Activated CD8-positive, alpha-beta T cell treated with anti-CD3 and anti-CD28 coated beads, Interleukin-2, amount 10 ng/mL, durations not matched to agents 7 days and 5 days (primary cell): ENCODE measurements at places on chromosomes 4 and X.
A peak's percentile ranks its signal among the peaks of the same experiment; 100 is the strongest.

DNA sequence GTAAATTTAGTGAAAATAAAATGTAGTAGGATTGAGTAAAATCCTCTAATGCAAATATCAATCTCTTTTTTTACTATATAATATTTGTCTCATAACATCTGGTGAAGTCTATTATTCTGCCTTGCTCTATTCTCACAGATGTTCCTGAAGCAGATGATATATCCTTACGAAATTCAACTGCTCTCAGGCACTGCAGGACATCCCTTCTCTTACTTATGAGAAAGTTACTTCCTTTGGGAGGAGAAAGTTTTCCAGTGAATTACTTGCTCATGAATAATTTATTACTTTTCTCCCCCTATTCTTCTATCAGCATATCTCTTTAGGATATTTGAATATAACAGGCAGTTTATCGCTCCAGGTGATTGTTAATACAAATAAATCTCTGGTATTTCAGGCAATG lies 75.6 kb upstream of the AGA start:
- no peaks in the 10 kb centered on the region for H3K36me3 ChIP-seq
- H3K27me3 ChIP-seq: no peaks in the 10 kb centered on the region
- no peak overlapping the region for H3K27ac ChIP-seq
- DNase-seq: no peak
- H3K4me3 ChIP-seq: no peak overlapping the region
- H3K4me1 ChIP-seq: no peaks in the 10 kb centered on the region

- DNase-seq: no peak
- no peak overlapping the region for H3K27ac ChIP-seq
- H3K36me3 ChIP-seq: no peaks in the 10 kb centered on the region
Measured at GRCh38 chr4:176293660-176294059, 24.6 kb upstream of the ASB5 start.

DNA sequence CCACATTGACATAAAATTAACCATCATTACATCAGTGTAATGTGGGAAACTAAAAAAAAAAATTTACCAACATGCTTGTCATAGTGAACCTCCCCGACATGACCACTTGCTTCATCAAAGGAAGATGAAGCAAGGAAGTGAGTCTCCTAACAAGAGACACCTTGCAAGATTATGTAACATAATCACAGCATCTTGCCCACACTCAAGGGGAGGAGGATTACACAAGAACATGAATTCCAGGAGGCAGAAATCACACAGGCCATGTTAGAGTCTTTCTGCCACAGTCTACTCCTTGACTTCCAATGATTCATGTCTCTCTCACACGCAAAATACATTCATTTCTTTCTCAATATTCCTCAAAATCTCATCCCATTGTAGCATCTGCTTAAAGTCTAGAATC lies 93.3 kb downstream of the AKAP4 start:
- H3K36me3 ChIP-seq: no peaks in the 10 kb centered on the region
- H3K27me3 ChIP-seq: no peaks in the 10 kb centered on the region
- H3K4me3 ChIP-seq: no peak overlapping the region
- no peak overlapping the region for H3K27ac ChIP-seq

DNA sequence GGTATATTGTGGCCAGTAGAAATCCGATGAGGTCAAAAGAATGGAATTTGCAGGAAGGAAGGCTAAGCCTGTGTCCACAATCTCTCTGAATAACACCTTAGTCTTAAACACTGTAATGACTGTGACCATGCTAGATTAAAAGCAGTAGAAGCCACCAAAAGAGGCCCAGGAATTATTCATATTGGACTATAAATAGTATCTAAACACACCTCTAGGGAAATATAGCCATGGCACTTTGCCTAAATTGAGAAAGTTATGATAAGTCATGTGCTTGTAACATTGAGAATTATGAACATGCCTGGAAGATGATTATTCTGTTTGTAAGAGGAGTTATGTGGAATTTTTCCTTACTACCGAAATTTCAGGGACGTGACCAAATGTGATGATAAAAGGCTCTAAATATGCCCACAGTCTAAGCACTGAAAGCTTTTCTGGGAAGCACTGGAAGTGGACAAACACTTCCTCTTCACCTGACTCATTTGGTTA lies 298.5 kb downstream of the KCTD8 start:
- no peaks in the 10 kb centered on the region for H3K36me3 ChIP-seq
- no peak for DNase-seq
- no peak overlapping the region for H3K27ac ChIP-seq
- no peaks in the 10 kb centered on the region for H3K4me1 ChIP-seq
- H3K27me3 ChIP-seq: no peaks in the 10 kb centered on the region
- H3K4me3 ChIP-seq: no peak overlapping the region

DNA sequence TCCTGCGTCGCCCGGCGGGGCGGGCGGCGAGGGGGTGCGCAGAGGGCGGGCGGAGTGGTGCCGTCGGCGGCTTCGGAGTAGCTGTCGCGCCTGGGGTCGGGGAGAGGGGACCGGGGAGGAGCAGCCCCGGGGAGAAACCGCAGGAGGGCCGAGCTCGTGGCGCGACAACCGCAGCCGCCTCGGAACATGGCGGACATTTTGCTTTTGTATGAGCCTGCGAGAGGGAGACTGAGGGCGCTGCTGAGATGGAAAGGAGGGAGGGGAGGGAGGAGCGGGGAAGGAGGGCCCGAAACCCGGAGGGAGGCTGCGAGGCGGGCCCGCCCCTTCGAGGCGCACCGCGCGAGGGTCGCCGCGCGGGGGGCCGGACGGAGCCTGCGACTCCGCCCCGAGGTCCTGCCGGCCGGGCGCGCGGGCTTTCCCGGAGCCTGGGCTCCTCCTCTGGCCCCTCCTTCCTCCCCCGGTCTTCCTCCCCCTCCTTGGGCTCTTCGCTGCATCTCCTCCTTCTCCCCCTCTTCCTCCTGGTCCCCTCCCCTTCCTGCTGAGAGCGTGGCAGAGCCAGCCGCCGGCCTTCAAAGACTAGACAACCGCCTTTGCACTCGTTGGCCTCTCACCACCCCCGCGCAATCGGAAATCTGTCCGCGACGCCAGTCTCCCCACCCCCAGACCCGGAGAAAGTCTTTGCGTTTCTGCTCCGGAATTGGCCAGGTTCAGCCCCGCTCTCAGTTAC lies 1.1 kb downstream of the INTS6L start:
- H3K4me1 ChIP-seq: peaks cover 24% of the 10 kb centered on the region
- H3K36me3 ChIP-seq: peaks cover 25% of the 10 kb centered on the region
- H3K27ac ChIP-seq: peak overlapping the region; percentile 100

- DNase-seq: no peak
- no peak overlapping the region for H3K4me3 ChIP-seq
- no peak overlapping the region for H3K27ac ChIP-seq
- H3K36me3 ChIP-seq: no peaks in the 10 kb centered on the region
- H3K27me3 ChIP-seq: peaks cover 6% of the 10 kb centered on the region
- H3K4me1 ChIP-seq: peaks cover 4% of the 10 kb centered on the region
Measured at GRCh38 chr4:123747016-123747415, 350.4 kb downstream of the SPRY1 start.

GRCh38 chrX:16552546-16552945 lies 97.4 kb upstream of the S100G start:
- no peaks in the 10 kb centered on the region for H3K4me1 ChIP-seq
- no peak for DNase-seq
- H3K27me3 ChIP-seq: no peaks in the 10 kb centered on the region
- no peaks in the 10 kb centered on the region for H3K36me3 ChIP-seq
- no peak overlapping the region for H3K27ac ChIP-seq
- H3K4me3 ChIP-seq: no peak overlapping the region

- H3K27ac ChIP-seq: no peak overlapping the region
- DNase-seq: no peak
- H3K4me3 ChIP-seq: no peak overlapping the region
- no peaks in the 10 kb centered on the region for H3K36me3 ChIP-seq
- no peaks in the 10 kb centered on the region for H3K27me3 ChIP-seq
- H3K4me1 ChIP-seq: no peaks in the 10 kb centered on the region
Measured at GRCh38 chrX:42290608-42291007, 367.3 kb upstream of the CASK start.

- no peaks in the 10 kb centered on the region for H3K4me1 ChIP-seq
- no peak for DNase-seq
- H3K27me3 ChIP-seq: no peaks in the 10 kb centered on the region
- H3K36me3 ChIP-seq: no peaks in the 10 kb centered on the region
Measured at GRCh38 chr4:185761352-185762235, 50.4 kb downstream of the SORBS2 start.

DNA sequence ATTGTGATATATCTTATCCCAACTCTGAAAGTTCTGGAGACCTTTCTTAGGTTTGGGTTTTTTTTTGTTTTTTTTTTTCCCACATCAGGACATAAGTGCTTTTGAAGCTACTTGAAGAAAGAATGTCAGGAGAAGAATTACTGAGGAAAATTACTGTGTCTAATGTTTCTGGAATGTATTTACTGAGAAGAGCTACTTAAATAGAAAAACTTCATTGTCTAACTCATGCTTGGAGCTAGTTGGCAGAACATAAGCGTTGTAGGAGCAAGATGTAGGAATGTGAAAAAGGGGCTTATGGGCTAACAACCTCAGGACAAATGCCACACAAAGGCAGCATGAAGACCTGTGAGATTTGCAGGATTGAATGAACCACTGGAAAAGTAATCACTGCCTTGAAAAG lies 166.6 kb upstream of the GLRA2 start:
- no peak overlapping the region for H3K4me3 ChIP-seq
- H3K27me3 ChIP-seq: no peaks in the 10 kb centered on the region
- no peak overlapping the region for H3K27ac ChIP-seq
- no peaks in the 10 kb centered on the region for H3K36me3 ChIP-seq
- DNase-seq: no peak

DNA sequence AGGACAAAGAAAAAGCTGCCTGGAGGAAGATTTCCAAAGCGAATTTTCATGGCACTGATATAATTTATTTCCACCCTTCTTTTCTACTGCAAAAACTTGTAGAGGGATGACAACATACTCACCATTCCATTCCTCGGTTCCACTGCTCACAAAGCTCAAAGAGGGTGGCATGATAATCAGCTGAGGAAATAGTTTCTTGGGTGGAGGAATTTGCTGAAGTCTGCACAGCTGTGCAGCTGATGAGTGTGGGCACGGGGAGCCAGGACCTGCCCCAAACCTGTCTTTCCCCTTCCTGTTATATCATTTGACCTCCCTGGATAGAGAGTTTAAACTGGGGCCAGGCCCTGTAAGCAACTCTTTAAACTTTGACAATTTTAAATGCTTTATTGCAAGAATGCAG lies 160.6 kb downstream of the PACRGL start:
- no peaks in the 10 kb centered on the region for H3K27me3 ChIP-seq
- DNase-seq: no peak
- H3K4me3 ChIP-seq: no peak overlapping the region
- no peaks in the 10 kb centered on the region for H3K4me1 ChIP-seq
- no peaks in the 10 kb centered on the region for H3K36me3 ChIP-seq

DNA sequence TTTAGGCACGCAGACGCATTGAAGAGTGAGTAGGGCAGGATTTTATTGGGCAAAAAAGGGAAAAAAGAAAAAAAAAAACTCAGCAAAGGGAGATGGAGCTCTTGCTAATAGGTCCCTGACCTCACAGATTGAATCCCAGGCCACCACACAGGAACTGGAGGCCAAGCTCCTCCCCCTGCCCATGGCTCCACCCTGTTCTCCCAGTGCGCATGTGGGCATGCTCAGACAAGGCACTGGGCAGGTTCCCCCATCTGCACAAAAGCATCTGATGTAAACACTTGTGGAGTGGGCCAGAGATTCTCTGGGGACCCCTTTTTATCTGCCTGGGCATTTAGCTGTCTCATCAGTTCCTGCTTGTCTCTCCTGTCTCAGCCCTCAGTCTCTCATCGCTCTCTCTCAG lies 9.5 kb downstream of the FRMD7 start:
- no peaks in the 10 kb centered on the region for H3K36me3 ChIP-seq
- no peak for DNase-seq
- H3K4me1 ChIP-seq: no peaks in the 10 kb centered on the region
- H3K27me3 ChIP-seq: no peaks in the 10 kb centered on the region

GRCh38 chr4:145619639-145619996 lies 433 bp downstream of the MMAA start:
- no peaks in the 10 kb centered on the region for H3K27me3 ChIP-seq
- DNase-seq: peak; percentile 69
- peak overlapping the region; percentile 98 for H3K27ac ChIP-seq
- H3K36me3 ChIP-seq: peaks cover 21% of the 10 kb centered on the region
- peak overlapping the region; percentile 91 for H3K4me3 ChIP-seq

DNA sequence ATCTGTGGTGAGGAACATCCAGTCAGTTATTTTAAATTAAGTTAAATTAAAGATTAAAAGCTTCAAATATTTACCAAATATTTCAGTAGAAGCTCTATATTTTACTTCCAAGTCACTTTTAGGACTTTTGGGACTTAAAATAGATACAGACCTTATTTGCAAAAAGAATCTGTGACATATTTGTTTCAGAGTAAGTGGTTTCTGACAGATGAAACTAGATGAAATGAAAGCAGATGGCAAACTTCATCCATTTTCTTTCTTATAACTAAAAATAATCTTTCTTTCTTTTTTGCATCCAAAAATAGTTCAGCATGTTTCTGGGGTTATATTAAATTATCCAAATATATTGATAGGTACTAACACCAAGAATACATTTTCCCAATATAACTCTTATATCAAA lies 6.6 kb upstream of the UTP3 start:
- H3K4me3 ChIP-seq: no peak overlapping the region
- H3K36me3 ChIP-seq: peaks cover 10% of the 10 kb centered on the region
- peaks cover 42% of the 10 kb centered on the region for H3K4me1 ChIP-seq

DNA sequence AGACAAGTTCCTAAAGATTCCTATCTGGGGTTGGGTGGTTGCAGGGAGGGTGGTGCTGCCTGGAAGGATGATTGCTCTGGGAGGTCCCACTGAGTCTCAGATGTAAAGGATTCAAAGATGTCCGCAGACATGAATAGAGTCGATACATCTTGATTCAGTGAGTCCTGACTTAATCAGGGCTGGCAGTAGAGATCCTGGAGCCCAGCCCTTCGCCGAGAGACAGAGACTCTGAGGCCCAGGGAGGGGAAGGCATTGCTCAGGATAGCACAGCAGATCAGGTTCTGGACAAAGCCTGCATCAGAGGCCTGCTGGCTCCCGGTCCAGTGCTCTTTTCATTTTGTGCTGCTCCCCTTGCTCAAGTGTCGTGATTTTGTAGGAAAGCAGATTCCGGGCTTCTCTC lies 21.7 kb downstream of the PJA1 start:
- H3K27ac ChIP-seq: no peak overlapping the region
- no peak overlapping the region for H3K4me3 ChIP-seq
- H3K27me3 ChIP-seq: no peaks in the 10 kb centered on the region
- no peak for DNase-seq
- H3K4me1 ChIP-seq: no peaks in the 10 kb centered on the region
- H3K36me3 ChIP-seq: no peaks in the 10 kb centered on the region

DNA sequence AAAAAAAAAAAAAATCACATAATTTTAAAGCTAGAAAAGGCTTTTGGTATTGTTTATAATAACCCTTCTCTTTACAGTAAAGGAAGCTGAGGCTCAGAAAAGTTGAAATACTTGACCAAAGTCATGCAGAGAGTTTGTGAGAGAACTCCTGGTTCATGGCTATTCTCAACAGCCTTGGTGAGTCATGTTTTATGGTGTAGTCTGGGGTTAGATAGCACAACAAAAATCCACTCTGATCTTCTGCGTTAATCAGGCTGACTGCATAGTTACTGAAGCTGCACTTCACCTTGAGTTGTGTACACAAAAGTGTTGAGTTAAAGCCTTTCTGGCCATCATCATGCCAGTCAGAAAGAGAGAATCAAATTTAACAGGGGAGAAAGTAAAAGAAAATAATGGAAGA lies 19.3 kb upstream of the SFRP2 start:
- peaks cover 26% of the 10 kb centered on the region for H3K4me1 ChIP-seq
- no peak for DNase-seq
- no peak overlapping the region for H3K4me3 ChIP-seq
- peaks cover 8% of the 10 kb centered on the region for H3K27me3 ChIP-seq
- H3K27ac ChIP-seq: no peak overlapping the region

GRCh38 chrX:12868747-12869146 lies 1.9 kb downstream of the TLR7 start:
- H3K36me3 ChIP-seq: no peaks in the 10 kb centered on the region
- H3K27ac ChIP-seq: no peak overlapping the region
- peaks cover 10% of the 10 kb centered on the region for H3K4me1 ChIP-seq
- H3K4me3 ChIP-seq: no peak overlapping the region
- DNase-seq: no peak
